Kidney tubule cell (primary cell): ENCODE measurements at places on chromosomes 5 and 9.

DNA sequence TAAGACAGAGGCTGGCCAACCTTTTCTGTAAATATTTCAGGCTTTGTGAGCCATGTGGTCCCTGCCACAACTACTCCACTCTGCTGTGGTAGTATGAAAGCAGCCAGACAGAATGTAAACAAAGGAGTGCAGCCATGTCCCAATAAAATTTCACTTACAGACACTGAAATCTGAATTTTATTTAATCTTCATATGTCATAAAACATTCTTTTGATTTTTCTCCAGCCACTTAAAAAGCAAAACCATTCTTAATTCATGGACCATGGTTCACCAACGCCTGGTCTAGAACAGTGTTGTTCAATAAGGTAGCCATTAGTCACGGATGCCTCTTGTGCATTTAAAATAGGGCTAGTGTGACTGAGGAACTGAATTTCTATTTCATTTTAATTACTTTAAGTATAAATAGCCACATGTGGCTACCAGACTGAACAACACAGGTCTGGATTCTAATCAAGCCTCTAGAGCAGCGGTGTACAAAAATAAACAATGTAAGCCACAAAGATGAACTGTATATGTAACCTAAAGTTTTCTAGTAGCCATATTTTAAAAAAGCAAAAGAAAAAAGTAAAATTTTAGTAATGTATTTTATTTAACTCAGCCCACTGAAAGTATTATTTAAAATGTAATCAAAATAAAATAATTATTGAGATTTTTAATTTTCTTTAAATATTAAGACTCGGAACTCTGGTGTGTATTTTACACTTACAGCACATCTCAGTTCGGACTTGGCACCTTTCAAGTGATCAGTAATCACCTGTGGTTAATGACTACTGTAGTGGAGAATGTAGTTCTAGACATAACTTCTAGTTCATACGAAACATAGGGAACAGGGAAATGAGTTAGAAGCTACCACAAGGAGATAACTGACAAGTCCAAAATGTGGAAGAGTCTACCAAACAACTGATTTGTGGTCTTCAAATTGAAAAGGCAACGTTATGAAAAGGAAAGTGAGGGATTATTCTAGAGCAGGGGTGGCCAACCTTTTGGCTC is 14.3 kb downstream of the GEMIN5 start:
- DNase-seq: peak; percentile 25

- peak; percentile 52 for DNase-seq
Measured at GRCh38 chr5:123582550-123583285, 70.7 kb downstream of the CSNK1G3 start.

GRCh38 chr9:115267790-115268189 is 149.8 kb upstream of the TNC start:
- DNase-seq: no peak

DNA sequence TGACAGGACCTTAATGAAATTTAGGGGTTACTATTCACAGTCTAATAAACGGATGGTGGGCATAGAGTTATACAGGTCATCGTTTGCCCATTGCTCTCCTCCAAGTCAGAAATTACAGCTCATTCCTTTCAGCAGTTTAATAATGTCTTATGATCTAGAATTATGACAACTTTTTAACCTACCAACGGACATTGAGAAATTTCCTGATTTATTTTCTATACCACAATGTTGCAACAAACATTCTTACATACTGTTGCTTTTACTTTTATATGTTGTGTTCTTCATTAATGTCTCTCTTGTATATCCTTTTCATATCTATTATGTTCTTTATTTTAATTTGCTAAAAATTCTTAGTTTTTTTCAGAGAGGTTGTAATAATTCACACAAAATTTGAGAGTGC is 152.8 kb upstream of the PRLR start:
- DNase-seq: no peak

DNA sequence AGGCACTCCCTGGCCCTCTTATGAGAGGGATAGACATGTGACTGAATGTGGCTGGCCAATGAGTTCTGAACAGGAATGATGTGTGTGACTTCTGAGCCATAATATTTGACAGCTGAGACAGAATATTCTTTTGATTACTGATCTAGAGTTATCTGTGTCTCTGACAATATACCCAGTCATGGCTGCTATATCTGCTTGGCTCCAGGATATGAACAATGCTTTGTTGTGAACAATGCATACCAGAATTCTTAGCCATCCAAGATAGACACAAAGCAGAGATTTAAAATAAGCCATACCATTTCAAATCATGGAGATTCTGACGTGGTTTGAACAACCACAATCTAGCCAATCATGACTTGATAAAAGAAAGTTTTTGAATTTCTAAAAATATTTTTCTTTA is 840.3 kb upstream of the SEMA6A start:
- DNase-seq: peak; percentile 30

GRCh38 chr9:4537581-4537980 is 47.3 kb downstream of the SLC1A1 start:
- DNase-seq: no peak

DNA sequence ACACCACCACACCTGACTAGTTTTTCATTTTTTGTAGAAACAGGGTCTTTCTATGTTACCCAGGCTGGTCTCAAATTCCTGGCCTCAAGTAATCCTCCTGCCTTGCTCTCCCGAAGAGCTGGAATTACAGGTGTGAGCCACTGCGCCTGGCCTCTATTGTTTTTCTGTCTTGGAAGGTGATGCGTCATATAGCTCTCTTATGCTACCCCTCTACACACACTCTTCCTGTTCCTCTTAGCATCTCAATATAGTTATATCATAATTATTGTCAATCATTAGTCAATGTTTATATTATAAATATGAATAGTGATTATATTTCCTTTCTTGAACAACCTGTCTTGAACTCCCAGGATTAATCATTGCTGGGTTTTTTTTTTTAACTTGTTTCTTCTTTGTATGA is 7.3 kb downstream of the PKD2L2 start:
- DNase-seq: no peak
